Myocyte (in vitro differentiated cells): ENCODE measurements at places on chromosomes 5 and 9. TPM values are rescaled to one million over a fixed set of nuclear protein-coding genes. Genes with fewer than 3 reads are reported as not detected.

DNA sequence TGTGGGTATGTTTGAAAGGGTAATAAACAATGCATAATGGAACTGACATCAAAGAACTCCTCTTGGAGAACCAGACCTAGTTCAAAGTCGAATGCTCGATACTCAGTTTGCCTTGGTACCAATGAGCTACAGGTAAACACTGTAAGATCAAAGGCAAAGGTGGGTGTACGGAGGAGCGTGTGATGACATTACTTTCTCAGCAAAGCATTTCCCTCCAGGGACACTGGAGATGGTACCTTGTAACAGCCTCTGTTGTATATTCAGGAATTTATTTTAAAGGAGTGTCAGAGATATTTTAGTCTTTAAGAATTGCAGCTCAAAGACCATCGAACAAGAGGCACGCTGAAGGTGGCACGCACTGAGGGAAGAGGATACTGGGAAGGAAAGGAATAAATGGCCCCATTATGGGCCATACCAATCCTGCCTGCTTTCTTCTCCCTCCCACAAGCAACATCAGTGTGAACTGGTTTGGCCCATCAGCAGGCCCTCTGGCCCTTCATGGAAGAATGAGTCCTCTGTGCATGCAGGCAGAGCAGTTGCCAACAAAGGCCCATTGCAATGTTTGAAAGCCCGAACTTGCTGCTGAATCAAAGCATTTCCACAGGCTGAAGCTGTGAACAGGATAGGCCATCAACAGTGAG lies 410.2 kb downstream of the ACTL7B start:
- no peak for DNase-seq

DNA sequence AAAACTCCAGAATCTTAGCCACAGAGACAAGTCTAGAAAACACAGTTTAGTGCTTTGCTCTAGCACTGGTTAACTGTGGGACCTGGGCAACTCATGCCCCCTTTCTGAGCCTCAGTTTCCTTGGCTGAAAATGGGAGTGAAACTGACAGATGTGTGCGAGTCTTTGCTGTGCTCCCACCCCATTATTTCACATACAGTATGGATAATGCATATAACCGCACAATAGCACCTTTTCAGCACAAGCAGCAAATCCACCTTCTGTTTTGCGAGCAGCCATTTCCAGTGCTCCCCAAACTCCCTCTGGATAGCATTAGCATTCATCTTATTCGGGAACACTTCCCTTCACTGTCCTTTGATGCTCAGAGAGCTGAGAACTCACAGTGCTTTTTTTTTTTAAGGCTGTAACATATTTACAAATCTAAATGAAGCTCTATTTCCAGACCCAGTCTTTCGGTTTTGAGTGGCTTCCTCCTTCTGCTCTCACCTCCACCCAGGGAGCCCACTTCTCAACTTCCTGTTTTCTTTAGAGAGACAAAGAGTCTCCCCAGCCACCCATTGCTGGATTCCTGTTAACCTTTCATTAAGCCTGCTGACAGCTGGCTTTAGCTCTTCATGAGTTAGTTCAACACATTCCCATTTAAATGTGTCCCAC lies 49.2 kb downstream of the TIMD4 start:
- DNase-seq = no peak

PCDHB3 gene
- total RNA-seq = 4.2 and 4.7 TPM in 2 replicates

LCN2 gene
- total RNA-seq = not detected in 2 replicates
